Activated CD4-positive, alpha-beta T cell treated with anti-CD3 and anti-CD28 coated beads, Interleukin-10, Interleukin-2, amounts not matched to agents 100 ng/mL and 50 ng/mL, durations not matched to agents 16 hours and 8 hours (primary cell): ENCODE measurements at places on chromosomes 3 and 15.

- no peak for DNase-seq
These were observed 48.8 kb downstream of the PIK3CB start for GRCh38 chr3:138785951-138786350.

GRCh38 chr15:26729030-26729429 lies 43.8 kb downstream of the GABRB3 start:
- no peak for DNase-seq

DNA sequence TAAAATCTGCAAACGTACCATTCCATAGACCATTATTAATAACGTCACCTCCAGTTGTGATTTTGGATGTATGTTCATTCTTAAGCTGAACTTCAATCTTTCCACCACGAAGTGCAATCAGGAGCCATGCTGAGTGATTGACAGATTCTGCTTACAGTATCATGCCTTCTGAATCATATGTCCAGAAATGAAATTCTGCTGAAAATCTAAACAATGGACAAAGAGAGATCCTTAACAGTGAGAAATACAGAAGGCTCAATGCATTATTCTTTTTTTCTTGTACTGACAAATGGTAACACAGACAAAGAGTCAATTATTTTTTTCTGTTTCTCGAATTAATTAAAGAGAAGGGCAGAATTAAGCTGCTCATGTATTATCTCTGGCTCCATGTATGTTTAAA lies 1114.5 kb downstream of the EPHA3 start:
- no peak for DNase-seq

DNA sequence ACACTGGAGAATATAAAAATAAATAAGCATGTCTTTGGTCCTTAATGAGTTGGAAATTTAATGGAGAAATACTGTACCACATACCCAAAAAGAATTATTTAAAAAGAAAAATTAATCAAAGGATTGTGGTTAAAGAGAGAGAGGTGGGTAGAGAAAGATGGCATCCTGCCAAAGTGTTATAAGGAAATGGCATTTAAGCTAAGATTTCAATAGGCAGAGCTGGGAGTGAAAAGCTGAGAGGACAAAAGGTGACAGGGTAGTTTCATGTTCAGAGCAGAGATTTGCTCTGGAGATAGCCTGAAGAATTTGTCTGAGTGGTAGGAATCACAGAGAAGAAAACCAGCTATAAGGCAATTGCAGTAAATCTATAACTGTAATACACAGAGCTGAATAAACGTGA lies 181.0 kb downstream of the SI start:
- DNase-seq: no peak

DNA sequence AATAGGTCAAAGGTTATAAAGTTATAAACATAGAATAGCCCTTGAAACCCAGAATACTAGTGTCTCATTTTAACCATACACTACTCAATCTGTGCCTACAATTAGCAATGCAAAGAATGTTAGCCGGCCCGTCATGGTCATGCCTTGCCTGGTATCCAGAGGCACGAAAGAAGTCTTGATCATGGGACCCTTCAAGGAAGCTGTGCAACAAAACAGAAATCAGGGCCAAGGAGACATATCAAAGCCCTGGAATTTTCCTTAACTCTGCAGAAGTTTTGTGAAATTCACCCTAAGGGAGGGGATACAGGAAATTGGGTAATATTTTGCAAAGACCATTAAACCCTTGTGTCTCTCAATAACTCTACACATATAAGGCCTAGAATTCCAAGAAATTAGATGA lies 482.4 kb downstream of the ROBO1 start:
- no peak for DNase-seq

DNA sequence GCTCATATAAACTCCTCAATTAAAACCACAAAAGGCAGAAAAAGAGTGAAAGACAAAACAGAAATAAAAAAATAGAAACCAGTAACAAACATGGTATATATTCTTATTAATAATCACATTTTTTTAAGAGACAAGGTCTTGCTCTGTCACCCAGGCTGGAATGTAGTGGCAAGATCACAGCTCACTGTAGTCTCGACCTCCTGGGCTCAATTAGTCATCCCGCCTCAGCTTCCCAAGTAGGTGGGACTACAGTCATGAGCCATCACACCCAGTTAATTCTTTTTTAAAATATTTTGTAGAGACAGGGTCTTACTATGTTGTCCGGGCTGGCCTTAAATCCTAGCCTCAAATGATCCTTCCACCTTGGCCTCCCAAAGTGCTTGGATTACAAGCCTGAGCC lies 37.1 kb downstream of the FAM240A start:
- no peak for DNase-seq

GRCh38 chr15:63923993-63924950 lies 90.5 kb upstream of the HERC1 start:
- DNase-seq: no peak

DNA sequence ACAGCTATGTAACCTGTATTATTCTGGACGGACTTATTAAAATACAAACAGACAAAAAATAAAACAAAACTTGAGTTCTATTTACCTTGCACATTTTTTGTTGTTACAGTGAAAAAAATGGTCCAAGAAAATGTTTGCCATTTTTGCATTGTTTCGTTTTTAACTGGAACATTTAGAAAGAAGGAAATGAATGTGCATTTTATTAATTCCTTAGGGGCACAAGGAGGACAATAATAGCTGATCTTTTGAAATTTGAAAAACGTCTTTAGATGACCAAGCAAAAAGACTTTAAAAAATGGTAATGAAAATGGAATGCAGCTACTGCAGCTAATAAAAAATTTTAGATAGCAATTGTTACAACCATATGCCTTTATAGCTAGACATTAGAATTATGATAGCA lies 17.1 kb downstream of the LMOD3 start:
- no peak for DNase-seq

DNA sequence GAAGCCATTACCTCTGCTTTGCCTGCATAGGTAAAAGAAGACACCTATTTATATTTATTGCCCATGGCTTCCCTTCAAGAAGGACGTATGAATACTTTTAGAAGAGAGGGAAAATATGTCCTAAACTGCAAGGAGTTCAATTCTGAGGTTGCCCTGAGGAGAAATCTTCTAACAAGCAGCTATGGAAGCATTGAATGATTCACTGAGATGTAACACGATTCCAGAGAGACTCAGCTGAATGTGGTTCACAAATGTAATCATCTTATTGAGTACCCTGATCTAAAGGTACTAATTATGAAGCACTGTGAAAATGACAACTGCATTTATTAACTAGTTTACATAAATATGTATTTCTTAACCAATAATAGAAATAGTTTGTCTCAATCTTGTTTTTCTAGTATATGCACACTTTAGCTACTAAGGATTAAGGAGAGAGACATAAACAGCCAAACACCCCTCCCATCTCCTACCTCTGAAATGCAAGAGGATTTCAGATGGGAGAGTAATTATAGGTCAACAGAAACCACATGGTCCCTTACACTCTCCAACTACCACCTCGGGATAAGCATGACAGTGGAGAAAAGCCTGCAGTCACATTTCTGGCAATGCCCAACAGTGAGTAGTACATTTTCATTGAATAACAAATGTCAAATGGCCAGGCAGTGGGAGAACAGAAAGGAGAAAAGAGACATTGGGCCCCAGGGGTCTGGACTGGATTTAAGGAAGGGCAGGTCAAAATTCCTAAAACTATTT lies 506.2 kb upstream of the IL12A start:
- DNase-seq: no peak

GRCh38 chr3:179526989-179527391 lies 35.7 kb upstream of the ACTL6A start:
- DNase-seq: no peak

GRCh38 chr3:111610189-111610588 lies 15.0 kb upstream of the ZBED2 start:
- peak; percentile 92 for DNase-seq

GRCh38 chr3:6518709-6519345 lies 342.1 kb upstream of the GRM7 start:
- DNase-seq: no peak

- peak; percentile 54 for DNase-seq
These were observed 755 bp downstream of the PDE8A start for GRCh38 chr15:84982301-84982920.

- no peak for DNase-seq
These were observed 276.6 kb upstream of the LRTM1 start for GRCh38 chr3:55204417-55204816.

GRCh38 chr3:37890522-37890921 lies 28.8 kb downstream of the CTDSPL start:
- DNase-seq: no peak

- no peak for DNase-seq
These were observed 29.9 kb upstream of the LDHAL6B start for GRCh38 chr15:59176653-59177316.

DNA sequence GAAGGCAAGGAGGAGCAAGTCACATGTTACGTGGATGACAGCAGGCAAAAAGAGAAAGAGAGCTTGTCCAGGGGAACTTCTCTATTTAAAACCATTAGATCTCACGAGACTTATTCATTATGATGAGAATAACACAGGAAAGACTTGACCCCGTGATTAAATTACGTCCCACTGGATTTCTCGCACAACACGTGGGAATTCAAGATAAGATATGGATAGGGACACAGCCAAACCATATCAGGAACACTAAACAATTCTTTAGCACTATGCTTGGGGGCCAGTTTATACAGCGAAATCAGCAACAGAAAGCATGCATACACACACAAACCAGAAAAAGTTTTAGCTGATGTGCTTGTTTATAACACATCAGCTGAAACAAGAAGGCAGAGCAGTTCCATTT lies 704.2 kb downstream of the OTOL1 start:
- no peak for DNase-seq

DNA sequence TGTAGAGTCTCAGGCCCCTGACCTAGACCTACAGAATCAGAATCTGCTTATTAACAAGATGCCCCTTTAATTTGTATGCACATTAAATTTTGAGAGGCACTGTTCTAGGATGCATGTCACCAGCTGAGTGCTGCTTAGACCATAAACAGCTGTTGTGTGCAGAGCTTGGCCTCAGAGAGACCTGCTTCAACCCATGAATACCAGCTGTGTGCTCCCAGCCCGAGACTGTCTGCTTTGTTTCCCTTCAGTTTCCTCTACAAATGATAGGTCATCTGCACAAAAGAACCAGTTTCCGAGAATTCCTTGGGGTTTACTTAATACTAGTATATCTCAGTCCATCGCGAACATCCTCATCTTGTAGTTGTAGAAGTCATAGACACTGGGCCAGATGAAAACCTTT lies 158.5 kb upstream of the PFN2 start:
- DNase-seq: no peak

- DNase-seq: no peak
These were observed 11.2 kb downstream of the DLL4 start for GRCh38 chr15:40940296-40940801.

- no peak for DNase-seq
These were observed 16.5 kb downstream of the GMPS start for GRCh38 chr3:155886915-155887314.

- no peak for DNase-seq
These were observed 145.0 kb downstream of the LRRK1 start for GRCh38 chr15:101063891-101064794.

DNA sequence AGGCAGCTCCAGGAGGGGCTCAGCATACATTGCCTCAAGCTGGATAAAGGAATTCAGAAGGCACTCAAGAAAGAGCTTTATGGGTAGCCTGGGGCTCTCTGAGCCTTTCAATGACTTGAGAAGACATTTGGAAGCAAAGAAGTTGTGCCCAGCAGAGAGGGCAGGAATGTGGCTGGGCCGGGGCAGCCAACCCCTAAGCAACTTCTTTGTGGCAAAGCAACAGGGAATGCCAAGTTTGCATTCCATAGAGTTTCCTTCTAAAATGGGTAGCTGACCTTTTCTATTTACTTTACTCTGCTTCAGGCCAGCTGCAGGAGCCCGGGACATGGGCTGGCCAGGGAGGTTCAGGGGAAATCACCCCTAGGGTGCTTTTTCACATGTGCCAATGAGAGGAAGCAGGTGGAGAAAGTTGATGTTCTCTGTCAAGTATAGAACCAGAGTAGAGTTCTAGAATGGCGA lies 45.6 kb downstream of the CCDC12 start:
- no peak for DNase-seq

DNA sequence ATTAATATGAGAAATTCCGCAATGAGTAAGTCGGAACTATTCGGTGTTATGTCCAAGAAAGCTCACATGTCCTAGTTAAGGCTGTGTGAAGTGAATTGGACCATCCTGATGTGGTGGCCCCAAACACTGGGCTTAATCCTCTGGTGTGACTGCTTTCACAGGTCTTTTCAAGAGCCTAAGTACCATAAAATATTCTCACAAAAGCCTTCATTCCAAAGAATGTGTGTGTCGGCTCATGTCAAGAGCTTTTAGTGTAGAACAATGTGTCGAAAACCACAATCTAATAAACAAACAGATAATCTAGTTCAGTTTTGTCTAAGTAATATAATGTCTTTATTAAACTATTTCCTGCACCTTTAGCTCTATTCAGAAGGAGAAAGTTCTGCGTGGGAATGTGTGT lies 311.4 kb downstream of the LPP start:
- DNase-seq: no peak

GRCh38 chr3:36229496-36229895 lies 150.8 kb upstream of the STAC start:
- DNase-seq: no peak

DNA sequence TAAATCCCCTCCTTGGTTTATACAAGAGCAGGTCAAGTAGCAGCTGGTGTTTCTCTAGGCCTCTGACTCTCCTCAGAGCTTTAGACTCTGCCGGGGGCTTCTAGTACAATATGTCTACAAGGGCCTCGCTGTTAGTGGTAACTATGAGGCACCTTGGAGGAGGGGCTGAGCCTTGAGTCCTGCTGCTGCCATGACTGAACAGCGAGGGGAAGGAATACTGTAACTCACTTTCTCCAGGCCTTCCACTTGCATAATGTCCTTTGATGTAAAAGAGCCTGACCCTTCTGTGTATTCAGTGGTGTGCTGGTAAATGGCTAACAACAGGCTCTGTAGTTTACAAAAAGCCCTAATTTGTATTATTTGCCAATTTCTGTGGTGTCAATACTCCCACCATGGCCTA lies 27.8 kb downstream of the DRD3 start:
- DNase-seq: no peak

GRCh38 chr3:53218131-53218530 lies 37.7 kb downstream of the TKT start:
- no peak for DNase-seq

DNA sequence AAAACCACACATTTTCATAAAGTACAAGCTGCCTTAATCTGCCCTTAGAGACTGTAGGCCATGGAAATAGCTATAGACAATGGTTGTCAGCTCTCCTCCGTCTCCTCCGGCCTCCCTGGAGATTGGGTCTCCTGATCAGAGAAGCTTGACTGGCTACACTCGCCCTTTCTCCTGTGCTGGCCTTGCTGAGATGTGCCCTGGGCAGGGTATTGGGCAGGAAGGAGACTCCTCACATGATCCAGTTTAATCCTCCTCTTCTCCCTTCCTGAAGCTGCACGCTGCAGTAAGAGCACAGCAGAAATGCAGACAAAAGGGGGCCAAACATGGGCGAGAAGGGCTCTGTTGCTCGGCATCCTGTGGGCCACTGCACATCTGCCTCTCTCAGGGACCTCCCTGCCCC lies at the start of gene SLC24A5:
Gene SLC24A5, plus strand, starts transcription at position 246 of the 400 bp plus-strand sequence. Its CDS starts 55 bp downstream, at position 301.
- DNase-seq: no peak
